OCI-LY7 (cell line): ENCODE measurements at places on chromosomes 6 and 20. TPM values are rescaled to one million over a fixed set of nuclear protein-coding genes. Genes with fewer than 3 reads are reported as not detected.
A peak's percentile ranks its signal among the peaks of the same experiment; 100 is the strongest.

Gene COL10A1
- not detected in 2 replicates for total RNA-seq

Gene BPIFB1
- not detected in 2 replicates for total RNA-seq

Gene PXDC1
- total RNA-seq = not detected in 2 replicates

Gene PRND
- total RNA-seq = not detected in 2 replicates

Gene OVOL2
- total RNA-seq = not detected in 2 replicates

Gene TFAP2C
- total RNA-seq = not detected in 2 replicates

Gene NRSN2
- total RNA-seq = 0.66 and 0.86 TPM in 2 replicates

Gene EPHA7
- not detected in 2 replicates for total RNA-seq

Gene SLC29A1
- total RNA-seq = 54.1 and 64.6 TPM in 2 replicates

- no peak for DNase-seq
Observed at GRCh38 chr6:157539900-157540752, 159.1 kb downstream of the ZDHHC14 start.

DNA sequence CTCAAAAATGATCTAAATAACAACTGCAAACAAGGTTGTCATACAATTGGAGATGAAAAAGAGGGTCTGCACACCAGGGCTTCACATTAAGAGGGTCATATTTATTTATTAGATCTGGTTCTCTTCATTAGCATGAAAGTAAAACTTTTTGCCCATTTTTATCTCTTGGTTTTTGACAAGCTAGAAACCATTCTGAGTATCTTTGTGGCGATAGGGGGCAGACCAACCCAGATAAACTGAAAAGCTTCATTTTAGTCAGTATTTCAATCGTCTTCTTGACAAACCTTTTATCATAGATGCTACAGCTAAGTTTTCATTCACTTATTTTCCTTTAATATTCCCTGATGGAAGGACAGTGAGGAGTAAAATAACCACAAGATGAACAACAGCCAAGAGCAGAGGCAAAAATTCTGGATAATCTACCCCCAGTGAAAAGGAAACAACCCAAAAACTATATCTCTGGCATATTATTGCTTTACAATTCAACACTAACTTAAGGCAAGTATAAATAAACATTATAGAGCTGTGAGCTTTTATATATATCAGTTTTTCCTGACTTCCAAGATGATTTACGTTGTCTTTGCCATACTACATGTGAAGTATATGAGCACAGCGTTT, 45.2 kb downstream of the THEMIS start:
- no peak for DNase-seq

DNA sequence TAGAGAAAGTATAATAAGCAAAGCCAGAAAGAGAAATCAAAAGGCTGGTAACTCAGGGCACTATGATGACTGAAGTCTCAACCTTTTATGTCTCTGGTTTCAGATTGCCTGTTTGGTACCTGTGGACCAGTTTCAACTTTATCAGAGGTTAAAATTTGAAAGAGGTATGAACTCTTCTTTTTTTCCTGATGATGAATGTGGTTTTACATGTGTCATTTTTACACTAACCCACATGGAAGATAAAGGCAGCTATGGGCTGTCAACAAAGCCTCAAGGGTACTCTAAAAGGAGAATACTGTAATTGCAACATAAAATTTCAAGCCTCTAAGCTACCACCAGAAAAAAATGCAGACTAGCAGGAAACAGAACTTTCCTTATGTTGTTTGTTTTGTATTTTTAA, 52.4 kb downstream of the RNF144B start:
- DNase-seq = no peak

DNA sequence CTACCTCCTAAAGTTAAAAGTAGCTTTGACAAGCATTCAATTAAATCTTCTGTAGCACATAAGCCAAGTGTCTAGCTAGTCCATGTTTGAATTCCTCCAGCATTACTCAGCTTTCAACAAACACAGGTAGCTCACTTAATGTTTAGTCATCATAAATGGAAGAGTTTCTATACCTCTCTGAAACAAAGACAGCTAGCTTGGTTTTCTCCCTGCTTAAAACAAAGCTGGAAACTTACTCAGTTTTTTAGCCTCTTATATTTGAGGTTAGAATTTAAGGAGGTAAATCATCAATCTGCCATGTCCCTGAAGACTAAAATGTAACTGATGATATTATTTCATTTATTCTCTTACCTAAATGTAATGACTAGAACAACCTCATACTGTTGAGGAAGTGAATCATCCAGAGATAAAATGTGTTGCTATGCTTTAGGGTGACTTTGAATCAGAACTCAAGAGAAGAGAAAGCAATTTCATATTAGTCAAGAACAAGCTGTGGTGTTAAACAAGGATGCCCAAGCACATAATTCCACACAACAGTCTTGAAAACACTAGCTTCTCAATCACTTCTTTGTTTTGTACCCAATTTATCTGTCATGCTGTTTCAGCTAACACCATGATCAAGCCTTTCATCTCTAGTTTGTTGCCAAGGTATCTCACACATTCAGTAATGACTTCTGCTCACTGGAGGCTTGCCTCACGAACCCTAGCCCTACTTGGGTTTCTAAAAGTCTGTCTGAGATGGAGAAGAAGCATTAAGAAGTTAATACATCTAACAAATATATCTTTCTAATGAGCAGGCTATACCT, 251.9 kb downstream of the EPM2A start:
- no peak for DNase-seq

- DNase-seq = no peak
Observed at GRCh38 chr20:19554666-19555065, 203.4 kb upstream of the RIN2 start.

DNA sequence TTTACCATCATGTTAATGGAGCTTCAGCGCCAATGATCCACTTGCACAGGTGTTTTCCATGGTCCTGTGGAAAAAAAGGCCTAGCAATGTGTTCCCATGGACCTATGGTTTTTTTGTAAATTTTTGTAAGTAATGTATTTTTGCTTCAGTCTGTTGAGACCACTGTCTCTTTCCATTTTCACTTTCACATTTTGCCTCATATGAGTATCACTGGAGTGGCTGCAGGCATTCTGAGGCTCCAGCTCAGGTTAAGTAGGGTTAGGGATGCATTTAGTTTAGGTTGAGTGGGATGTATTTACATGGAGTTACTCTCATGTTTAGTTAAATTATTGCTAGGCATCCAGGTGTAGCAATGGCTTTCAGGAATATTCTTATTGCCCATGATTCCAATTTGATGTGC, 19.2 kb upstream of the LMBRD1 start:
- no peak for DNase-seq

DNA sequence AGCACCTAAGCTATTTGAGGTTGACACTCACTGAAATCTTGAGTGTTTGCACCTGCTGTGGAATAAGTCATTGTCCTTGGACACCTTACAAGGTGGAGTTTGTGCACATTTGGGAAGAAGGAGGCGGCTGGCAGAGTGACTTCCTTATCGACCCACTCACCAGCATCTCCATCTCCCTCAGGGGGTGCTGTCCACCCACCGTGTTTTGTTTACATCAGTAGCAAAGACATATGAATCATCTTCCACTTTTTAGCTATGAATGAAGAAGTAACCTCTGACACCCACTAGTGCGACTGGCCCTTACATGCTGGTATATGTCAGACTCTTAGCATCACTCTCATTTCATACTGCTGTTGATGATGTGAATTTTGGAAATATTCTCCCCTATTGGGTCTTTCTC, 119.5 kb upstream of the SGK1 start:
- peak; percentile 20 for DNase-seq

DNA sequence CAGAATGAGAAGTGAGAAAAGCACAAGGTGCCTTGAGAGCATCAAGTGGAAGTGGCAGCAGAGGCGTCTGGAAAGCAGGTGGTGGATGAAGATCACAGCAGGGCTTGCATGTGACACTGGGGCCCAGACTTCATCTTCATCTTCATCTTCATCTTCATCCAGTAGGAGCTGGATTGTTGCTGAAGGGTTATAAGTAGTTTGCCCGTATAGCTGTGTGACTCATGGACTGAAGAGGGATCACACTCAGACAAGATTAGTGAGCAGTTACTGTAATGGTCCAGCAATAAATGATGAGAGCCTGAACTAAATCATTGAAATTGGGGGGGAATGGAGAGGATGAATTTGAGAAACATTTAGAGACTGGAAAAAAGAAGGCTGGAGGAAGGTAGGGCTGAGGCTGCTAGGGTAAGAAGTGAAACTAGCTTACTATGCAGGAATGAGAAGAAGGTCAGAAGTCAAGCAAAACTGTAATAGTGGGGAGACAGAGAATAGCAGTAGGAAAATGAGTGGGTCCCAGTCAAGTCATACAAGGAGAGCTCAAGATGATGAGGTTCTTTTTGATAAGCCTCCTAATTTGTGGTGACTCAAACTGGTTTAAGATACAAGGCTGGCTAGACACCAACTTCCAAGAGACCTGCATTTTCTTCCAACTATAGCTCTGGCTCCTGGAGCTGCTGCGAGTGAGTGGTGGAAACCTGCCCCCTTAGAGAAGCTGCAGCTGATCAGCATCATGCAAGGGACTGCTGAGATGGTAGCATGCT, 92.3 kb upstream of the BEND6 start:
- no peak for DNase-seq

- DNase-seq = no peak
Observed at GRCh38 chr6:154995254-154996015, at the start of gene TIAM2. Gene TIAM2, plus strand, starts transcription at chr6:154995315. Its CDS starts 133,909 bp downstream, at chr6:155129224.

DNA sequence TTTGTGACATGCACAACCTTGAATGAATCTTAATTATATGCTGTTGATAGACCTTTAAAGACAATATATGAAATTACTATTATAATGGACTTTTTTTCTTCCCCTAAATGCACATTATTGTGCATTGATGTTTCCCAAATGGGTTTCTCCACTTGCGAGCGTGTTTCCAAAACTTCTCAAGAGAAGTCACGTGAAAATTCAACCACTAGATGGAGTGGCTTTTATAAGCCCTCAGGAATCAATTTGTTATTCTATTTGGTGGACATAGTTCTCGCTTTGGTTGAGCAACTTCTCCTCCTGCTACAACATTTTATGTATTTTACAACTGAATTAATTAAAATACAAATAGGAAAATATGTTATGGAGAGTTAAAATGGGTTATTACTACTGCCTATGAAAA, 9.0 kb downstream of the CNR1 start:
- no peak for DNase-seq

- no peak for DNase-seq
Observed at GRCh38 chr6:158402184-158402583, 89.9 kb downstream of the TULP4 start.

GRCh38 chr20:19396460-19397081, 184.1 kb downstream of the SLC24A3 start:
- no peak for DNase-seq

- DNase-seq = no peak
Observed at GRCh38 chr6:16894301-16894700, 133.0 kb upstream of the ATXN1 start.

DNA sequence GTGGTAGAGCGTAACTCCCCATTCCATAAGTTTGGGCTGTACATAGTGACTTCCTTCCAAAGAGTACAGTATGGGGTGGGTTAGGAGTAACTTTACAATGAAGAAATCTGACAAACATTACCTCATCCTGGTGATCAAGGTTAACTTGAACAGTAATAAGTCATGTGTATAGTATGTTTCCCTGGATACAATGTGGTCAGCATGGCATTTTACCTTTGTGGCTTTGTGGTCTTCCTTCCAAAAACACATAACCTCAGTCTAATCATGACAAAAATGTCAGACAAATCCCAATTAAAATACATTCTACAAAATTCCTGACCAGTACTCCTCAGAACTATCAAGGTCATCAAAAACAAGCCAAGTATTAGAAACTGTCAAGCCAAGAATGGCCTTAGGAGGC, 225.1 kb downstream of the UBE3D start:
- no peak for DNase-seq

DNA sequence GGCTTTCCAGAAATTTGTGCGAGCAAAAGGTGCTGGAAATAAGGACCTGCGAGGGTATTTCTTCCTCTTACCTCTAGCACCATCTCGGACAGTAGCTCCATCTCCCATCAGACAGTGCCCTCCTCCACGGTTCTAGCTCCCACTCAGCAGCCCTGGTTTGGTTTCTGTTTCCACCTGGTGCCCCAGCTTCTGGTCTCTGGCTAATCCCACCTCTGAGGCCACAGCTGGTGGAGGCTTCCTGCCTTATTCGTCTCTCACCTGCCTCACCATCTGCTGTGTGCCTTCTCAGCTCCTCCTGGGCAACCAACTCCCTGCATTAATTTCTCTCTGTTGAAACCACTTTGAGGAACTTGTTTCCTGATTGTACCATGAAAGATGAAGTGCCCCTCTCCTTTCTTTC, 162.4 kb upstream of the CDYL start:
- DNase-seq = peak; percentile 17

GRCh38 chr6:38100380-38100779, 280.9 kb downstream of the ZFAND3 start:
- DNase-seq = no peak

- DNase-seq = no peak
Observed at GRCh38 chr6:150979826-150980350, 114.4 kb downstream of the MTHFD1L start.

GRCh38 chr6:143005816-143006215, 54.9 kb upstream of the AIG1 start:
- DNase-seq = no peak

DNA sequence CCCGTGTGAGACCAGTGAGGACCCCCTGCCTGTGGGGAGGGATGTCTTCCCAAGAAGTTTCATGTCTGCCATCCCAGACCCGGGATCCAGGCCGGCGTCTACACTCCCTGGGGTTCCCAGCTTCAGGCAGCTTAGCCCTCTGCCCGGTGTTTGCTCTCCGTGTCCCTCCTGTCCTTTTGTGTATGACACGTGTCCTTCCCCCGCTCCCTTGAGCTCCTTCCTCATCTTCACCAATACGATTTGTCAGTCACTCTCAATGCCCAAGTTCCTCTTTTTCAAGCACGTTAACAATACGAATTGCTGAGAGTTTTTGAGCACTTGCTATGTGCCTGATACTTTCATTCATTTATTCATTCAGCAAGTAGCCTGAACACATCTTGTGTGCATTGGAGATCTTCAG, 115.6 kb upstream of the PTPN1 start:
- DNase-seq = no peak

- DNase-seq = no peak
Observed at GRCh38 chr6:135115834-135116233, 61.2 kb upstream of the HBS1L start.

- peak; percentile 49 for DNase-seq
Observed at GRCh38 chr6:83221889-83222479, 28.8 kb downstream of the RWDD2A start.
